ENCODE measurements at places on chromosomes 12 and 14.

GRCh38 chr14:77031759-77032490, 3.4 kb upstream of the IRF2BPL start:
- DNase-seq, result no peak

DNA sequence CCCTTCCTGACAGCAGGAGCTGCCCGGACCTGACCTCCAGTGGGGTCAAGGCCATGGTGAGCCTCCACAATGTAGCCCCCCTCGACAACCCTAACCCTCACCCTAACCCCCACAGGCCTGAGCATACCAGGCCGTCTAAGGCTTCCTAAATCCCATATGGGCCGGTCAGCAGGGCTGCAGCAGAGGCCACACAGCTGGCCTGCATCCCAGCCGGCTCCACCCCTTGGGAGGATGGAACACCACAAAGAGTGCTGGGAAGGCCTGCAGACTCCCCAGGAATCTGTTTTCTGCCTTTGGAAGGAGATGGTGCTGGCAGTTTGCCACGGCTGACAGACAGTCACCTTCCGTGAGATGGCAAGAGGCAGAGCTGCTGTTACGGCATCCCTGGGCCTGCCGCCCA, 2.8 kb downstream of the TMEM179 start:
- no peak for DNase-seq

GRCh38 chr14:72822946-72823611, 70.8 kb downstream of the DPF3 start:
- DNase-seq, result no peak

- peak; percentile 76 for DNase-seq
Measured at GRCh38 chr12:112013601-112014402, 576 bp downstream of the ERP29 start.

GRCh38 chr12:4246116-4246515, 27.4 kb upstream of the CCND2 start:
- DNase-seq, result no peak

GRCh38 chr14:102445641-102446040, 63.9 kb downstream of the ANKRD9 start:
- DNase-seq, result no peak

All from stimulated activated CD4-positive, alpha-beta T cell treated with anti-CD3 and anti-CD28 coated beads, Interleukin-1b, Interleukin-23, amount 100 ng/mL, for 48 hours (primary cell).